Type B pancreatic cell (in vitro differentiated cells): ENCODE measurements at places on chromosomes 2 and 18.

DNA sequence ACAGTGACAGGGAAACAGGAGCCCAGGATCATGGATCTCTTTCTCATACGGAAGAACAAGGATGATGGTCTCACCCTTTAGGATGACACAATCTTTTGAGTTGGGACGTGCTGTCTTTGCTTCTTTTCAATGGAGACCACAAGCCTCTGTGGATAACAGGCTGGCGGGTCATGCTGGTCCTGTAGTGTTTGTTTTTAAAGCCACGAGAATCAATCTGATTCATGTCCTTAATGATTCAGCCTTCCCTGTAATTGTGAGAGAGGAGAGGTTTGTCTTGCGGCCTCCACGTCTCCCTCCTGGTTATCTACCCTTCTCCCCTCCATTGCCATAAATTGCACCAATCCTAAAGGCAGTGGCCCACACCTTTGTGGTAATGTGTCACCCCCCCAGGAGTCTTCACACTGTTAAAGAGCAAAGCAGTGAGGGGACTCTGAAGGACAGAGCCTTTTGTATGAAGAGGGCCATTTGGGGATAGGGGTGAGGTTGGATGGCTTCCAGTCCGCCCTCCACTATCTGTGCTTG lies 87.7 kb upstream of the TGFA start:
- no peak for DNase-seq

GRCh38 chr18:54829856-54830255 lies 1.6 kb downstream of the RAB27B start:
- DNase-seq = no peak

GRCh38 chr2:20052861-20053281 lies 1.4 kb upstream of the LAPTM4A start:
- DNase-seq = no peak

DNA sequence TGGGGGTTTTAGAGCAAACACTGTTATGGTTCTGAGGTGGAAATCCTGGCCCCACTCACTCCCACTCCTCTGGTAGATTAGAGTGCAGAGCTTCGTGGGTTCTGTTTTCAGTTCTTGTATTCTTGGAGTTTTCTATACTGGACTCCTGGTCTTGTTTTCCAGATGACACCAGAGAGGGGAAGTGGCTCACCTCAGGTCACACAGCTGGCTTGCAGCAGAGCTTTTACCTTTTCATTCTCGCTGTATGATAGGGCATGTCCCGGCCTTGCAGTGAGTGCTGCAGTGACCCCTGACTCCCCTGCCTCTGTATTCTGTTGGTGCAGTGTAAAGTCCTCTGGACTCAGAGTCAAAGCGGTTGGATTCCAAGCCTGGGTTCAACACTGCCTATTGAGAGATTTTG lies 148.9 kb upstream of the MEX3C start:
- no peak for DNase-seq
